HS-5 (cell line): ENCODE measurements at places on chromosomes 6 and 20.

- no peak for DNase-seq
These were observed 34.7 kb downstream of the FOXQ1 start for GRCh38 chr6:1346558-1347091.

DNA sequence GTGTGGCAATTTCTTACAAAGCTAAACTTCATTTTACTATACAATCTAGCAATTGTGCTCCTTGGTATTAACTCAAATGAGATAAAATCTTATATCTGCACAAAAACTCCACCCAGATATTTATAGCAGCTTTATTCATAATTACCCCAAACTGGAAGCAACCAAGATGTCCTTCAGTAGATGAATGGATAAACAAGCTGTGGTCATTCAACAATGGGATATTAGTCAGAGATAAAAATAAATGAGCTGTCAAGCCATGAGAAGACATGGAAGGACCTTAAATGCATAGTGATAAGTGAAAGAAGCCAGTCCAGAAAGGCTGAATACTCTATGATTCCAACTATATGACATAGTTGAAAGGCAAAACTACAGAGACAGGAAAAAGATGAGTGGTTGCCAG, 98.9 kb upstream of the BMP2 start:
- no peak for DNase-seq

- DNase-seq, result no peak
These were observed 19.1 kb upstream of the FOXC1 start for GRCh38 chr6:1590580-1590979.

- DNase-seq, result no peak
These were observed 58.1 kb downstream of the VSTM2L start for GRCh38 chr20:37961066-37961465.

GRCh38 chr6:24908650-24909035, 27.1 kb downstream of the RIPOR2 start:
- peak; percentile 18 for DNase-seq

DNA sequence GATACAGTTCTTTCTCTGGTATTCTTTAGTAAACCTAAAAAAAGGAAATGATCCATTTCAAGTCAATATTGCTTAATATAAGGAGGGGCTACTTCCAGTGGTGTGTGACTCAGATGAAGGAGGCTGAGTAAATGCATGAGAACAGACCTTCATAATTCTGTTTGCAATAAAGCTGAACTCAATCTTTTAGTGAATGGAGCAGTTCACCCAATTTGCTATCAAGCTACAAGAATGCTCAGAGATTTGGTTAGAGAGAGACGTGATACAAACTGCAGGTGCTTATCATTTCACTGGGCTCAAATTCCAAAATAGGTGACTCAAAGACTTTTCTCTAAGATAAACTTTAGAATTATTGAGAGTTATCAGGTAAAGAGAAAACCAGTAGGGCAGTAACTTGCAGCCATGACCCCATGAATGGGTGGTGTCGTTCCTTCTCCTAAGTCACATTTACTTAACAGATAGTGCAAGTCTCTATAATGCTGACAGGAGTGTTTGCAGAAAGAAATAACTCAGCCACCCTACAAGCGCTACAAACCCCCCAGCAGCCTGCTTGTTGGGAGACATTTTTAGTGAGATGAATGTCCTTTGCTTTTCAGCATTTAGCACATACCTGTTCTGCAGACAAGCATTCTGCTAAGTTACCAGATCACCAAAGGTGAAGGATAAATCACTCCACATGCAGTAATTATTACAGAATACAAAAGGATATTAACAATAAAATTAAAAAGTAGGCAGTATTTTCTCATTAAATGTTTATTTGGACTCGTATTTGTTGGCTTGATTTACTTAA, 16.4 kb upstream of the BLOC1S5 start:
- DNase-seq, result peak; percentile 61

DNA sequence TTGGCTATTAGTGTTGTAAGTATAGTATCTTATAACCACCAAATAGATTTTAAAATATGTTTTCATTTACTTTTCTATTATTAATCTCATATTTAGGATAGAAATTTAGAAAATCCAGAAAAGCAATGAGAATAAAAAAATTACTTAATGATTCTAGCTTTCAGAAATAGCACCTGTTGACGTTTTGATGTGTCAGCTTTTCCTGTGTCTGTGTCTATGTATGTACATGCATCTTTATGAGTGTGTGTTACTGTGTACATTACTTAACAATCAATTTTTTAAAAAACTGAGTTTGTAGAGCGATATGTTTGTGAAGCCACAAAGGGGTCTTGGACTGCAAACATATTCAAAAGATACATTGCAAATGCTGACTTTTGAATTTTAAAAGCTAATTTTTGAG, 526.9 kb downstream of the BCKDHB start:
- DNase-seq, result no peak

DNA sequence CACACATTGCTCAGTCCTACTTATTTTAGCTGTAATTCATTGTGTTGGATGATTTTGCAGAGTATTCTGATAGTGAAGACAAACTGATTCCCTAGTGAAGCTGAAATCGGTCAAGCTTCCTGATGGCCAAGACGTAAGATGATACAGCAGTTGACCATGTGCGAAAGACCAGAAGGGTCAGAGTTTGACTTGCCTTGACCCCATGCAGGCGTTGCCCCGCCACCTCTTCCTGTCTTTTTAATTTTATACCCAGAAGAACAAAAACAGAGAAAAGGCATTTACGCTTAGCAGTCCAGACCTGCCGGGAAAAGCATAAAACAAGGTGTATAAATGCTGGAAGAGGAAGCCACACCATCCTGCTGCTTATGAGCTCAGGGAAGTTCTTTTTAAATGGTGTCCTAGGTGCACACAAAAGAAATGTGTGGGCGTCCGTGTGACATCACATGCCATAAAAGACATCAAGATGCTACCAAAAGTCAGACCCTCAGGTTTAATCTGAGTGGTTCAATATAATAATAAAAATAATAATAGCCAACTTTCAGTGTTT, 32.2 kb downstream of the TSHZ2 start:
- DNase-seq, result no peak

GRCh38 chr6:46898006-46898405, 23.7 kb downstream of the ADGRF5 start:
- DNase-seq, result no peak

DNA sequence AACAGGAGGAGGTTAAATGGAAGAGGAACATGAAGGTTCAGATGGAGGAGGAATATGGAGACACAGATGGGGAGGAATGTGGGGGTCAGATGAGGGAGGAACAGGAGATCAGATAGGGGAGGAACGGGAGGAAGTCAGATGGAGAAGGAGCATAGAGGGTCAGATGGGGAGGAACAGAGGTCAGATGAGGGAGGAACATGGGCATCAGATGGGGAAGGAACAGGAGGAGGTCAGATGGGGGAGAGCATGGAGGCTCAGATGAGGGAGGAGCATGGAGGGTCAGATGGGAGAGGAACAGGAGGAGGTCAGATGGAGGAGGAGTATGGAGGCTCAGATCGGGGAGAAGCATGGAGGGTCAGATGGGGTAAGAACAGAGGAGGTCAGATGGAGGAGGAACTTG, 290.6 kb downstream of the BMP7 start:
- no peak for DNase-seq

- no peak for DNase-seq
These were observed 213.7 kb downstream of the ANKRD60 start for GRCh38 chr20:58014628-58015315.

DNA sequence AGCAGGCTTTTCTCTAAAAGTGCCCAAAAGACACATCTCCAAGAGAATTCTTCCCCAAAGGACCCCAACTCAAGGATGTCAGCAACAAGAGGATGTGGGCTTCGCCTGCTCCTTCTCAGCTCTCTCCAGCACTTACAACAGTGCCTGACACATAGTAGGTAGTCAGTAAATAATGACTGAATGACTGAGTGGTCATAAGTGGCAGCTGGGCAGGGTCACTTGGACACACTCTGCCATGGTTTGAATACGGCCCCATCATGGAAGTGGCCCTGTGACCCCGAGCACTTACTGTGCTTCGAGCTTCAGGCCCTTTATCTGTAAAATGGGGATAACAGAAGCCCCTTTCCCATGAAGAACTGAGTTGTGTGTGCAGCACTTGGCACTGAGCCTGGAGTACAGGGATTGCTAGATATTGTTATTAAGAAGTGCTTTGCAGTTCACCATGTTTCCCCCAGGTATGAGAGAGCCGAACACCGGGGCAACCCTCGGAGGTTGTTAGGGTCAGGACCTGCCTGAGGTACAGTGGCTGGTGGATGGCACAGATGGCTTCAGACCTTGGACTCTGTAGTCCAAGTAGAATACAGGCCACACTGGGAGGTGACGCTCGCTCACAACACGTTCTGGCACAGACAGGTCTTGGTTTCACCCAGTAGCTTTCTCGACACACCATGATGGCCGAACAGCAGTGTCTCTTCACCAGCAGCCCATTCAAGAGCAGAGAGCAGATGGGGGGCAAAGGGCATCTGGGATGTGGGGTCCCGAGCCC, 56.0 kb downstream of the NOL4L start:
- no peak for DNase-seq

DNA sequence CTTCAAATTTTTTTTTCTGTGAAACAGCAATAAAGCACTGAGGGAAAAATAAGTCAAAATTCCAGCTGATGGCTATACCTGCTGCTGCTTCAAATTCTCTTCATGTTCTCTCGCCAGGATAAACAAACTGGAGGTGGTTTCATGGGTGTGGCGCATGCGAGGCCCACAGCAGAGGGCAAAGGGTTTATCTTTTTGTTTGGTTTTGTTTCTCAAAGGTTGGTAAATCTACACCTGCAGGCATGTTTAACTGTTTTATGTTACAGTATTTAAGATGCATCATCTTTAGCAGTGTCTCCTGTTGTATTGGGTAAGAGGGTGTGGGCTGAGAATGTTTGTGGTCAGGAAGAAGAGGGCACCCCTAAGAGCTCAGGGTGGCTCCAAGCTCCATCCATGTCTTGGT, 342.2 kb downstream of the CDH26 start:
- no peak for DNase-seq

DNA sequence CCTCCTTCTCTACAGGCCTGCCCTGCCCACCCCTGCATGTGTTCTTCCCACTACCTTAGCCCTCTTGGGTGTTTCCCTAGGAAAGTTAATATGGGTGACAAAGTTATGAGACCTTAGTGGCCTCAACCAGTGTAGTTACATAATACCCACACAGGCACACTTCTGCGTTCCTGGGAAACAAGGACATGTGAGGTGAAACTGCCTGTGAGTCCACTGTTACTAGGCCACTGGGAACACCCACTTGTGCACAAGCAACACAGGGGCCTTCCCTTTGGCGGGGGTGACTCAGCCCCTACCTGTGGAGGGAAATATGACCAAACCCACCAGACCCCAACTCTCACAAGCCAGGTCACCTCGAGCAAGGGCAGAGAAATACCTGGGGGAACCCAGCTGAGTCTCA, 12.8 kb downstream of the PI16 start:
- DNase-seq, result no peak

DNA sequence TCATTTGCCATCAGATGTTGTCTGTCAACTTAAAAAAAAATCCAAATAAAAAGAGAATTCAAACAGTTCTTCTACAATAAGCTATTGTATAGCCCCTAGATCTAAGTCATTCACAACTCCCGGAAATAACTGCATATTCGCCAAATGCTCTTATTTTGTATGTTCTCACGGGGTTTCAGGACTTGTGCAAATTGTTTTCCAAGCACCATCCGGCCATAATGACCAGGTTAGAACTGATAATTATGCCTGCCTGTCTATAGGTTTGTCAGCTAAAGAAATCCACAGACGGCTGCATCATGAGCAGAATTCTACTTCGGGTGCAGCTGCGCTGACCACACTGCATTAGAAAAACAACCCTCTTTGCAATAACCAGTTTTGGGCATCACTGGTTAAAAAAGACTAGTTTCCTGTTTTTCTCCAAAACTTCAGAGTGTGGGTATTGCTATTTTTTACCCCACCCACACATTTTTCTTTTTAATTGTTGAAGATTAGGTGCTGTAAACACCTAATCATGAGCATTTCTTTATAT, 87.7 kb downstream of the HIVEP2 start:
- DNase-seq, result no peak

GRCh38 chr20:38243709-38244020, 16.9 kb downstream of the KIAA1755 start:
- DNase-seq, result no peak

DNA sequence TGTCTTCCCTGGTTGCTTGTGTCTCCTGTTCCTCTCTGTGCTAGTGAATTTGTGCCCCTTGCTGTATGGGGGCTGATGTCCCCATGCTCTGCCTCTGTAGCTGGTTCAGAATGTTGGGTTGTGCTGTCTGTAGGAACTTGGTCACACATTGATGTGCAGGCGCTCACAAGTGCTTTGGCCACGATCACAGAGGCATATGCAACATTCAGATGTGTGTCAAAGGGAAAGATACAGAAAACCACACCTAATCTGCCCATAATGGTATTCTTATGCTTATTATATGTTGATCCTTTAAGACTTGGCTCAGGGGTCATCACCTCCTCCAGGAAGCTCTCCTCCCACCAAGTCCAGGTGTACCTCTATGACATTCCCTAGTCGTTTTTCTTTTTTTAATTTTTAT, 17.1 kb upstream of the DHX35 start:
- no peak for DNase-seq

- DNase-seq, result no peak
These were observed 531.3 kb upstream of the JAG1 start for GRCh38 chr20:11204926-11205768.

DNA sequence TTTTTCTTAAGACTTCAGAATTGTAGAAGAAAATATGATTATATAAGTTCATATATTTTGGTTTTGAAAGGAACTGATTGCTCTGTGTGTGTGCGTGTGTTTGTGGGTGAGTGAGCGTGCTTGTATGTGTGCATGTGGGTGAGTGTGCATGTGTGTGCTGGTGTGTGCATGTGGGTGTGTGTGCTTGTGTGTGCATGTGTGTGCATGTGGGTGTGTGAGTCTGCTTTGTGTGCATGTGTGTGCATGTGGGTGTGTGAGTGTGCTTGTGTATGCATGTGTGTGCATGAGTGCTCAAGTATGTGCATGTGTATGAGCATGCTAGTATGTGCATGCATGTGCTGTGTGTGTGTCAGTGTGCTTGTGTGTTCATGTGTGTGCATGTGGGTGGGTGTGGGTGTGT, 238.5 kb downstream of the CDC5L start:
- DNase-seq, result no peak

- no peak for DNase-seq
These were observed 148.3 kb upstream of the RIN2 start for GRCh38 chr20:19609642-19610223.

GRCh38 chr6:19450651-19451050, 386.5 kb upstream of the ID4 start:
- DNase-seq, result no peak

DNA sequence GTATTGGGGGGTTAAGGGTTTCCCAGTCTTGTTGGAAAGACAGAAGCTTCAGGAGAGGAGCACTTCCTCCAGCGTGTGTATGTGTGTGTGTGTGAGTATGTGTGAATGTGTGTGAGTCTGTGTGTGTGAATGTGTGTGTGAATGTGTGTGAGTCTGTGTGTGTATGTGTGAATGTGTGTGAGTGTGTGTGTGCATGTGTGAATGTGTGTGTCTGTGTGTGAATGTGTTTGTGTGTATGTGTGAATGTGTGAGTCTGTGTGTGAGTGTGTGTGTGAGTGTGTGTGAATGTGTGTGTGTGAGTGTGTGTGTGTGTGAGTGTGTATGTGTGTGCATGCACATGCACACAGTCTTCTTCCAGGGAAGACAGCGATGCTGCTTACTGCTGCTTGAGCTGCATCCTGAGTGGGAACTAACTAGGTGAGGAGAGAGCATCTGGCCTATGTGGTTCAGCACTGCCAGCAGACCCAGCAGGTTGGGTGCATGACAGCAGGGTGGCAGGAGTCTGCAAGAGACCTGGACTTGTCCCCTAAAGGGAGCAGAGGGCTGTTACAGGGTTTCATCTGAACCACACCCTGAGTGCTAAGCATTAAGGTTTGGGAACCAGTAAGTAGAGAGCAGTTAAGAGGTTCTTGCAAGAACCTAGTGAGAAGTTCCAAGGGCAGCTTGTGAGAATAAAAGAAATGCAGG, 22.7 kb upstream of the CCND3 start:
- no peak for DNase-seq
